SJSA1 (cell line): ENCODE measurements at places on chromosomes 1 and 21. TPM values are rescaled to one million over a fixed set of nuclear protein-coding genes. Genes with fewer than 3 reads are reported as not detected.

The CADM3 gene
- total RNA-seq = not detected in 2 replicates

- 0 out of 2 replicates have a peak, but pooled peaks cover 3% of the 10 kb centered on the region for H3K27me3 ChIP-seq
- no peak for DNase-seq
- no peak overlapping the region for H3K27ac ChIP-seq
- H3K4me1 ChIP-seq = no peaks in the 10 kb centered on the region
These were observed 135.4 kb upstream of the TNR start for GRCh38 chr1:175878775-175879174.

DNA sequence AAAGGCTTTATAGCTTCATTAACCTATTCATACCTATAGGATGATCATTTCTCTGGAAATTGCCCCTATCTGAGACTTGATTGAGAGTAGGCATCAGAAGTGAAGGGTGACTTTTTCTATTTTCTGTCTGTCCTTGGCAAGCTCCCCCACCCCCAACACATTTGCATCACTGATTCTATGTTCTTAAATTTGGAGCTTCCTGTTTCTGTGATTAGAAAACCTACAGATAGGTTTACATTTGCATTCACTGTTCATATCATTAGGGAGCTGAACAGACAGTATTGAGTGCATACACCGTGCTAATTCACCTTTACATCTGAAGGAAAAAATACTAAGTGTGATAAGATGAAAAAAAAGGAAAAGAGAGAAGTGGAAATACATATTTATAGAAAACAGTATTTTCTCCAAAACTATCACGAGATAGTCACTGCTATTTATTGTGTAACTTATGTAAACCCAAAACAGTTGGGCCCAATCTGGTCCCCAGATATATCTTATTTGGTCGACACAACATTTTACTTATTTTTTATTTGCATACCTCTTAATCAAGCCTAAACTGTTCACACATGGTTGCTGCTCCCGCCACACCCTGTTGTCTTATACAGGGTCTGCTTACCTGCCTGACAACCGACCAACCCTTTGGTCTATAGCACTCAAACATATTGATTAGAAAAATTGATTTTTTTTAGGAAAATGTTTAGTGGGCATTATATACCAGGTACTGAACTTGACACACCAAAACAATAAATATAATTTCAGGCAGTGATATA, 218.8 kb downstream of the NTNG1 start:
- DNase-seq = no peak
- H3K27me3 ChIP-seq = no peaks in the 10 kb centered on the region
- H3K27ac ChIP-seq = no peak overlapping the region
- H3K4me3 ChIP-seq = no peak overlapping the region
- no peaks in the 10 kb centered on the region for H3K36me3 ChIP-seq

DNA sequence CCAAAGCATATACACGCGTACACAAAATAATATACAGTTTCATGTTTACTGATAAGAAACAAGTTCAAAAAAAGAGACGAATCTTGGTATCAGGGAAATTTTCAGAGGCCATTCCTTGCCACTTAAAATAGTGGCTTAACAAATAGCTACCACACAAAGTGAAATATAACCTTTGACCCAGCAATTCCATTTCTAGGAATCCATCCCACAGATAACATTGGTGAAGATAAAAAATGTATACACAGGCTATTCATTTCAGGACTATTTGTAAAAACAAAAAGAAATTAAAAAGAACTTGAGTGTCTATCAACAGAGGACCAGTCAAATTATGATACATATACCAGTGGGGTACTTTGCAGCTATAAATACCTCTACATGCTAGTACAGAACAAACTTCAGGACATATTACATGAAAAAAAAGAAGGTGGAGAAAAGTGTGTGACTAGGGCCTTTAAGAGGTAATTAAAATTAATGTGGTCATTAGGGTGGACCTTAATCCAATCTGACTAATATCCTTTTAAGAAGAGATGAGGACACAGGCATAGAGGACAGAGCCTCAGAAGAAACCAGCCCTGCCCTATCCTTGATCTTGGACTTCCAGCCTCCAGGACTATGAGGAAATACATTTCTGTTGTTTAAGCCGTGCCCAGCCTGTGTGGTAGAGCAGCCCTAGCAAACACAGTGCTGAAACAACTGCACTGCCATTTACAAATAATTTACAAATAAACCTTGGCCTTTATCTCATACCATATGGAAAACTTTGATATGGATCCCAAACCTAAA, 7.8 kb downstream of the UBE2G2 start:
- H3K4me3 ChIP-seq = no peak overlapping the region
- H3K36me3 ChIP-seq = peaks cover 65% of the 10 kb centered on the region
- no peaks in the 10 kb centered on the region for H3K27me3 ChIP-seq
- no peak overlapping the region for H3K27ac ChIP-seq

DNA sequence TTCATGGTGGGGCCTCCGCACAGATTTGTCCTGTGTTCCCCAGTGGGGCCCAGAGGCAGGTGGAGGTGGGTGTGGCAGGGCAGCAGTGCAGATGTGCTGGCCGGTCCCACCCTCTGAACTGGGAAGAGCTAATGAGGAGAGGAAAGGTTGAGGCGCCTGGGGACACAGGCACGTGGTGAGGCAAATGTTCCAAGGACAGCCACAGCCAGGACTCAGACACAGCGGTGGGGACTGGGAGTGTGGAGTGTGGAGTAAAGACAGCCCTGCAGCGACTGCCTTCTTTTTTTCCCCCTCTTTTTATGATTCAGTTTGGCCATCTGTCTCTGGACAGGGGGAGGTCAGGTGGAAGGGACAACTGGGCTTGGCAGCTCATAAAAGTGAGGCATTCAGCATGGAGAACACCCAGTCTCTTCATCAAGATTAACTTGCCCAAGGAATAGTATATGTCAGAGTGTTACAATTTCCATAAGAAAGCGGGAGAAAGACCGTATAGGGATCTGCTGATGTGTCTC, 104.2 kb upstream of the GCLM start:
- DNase-seq = no peak
- no peak overlapping the region for H3K27ac ChIP-seq
- no peaks in the 10 kb centered on the region for H3K36me3 ChIP-seq
- H3K27me3 ChIP-seq = no peaks in the 10 kb centered on the region
- no peaks in the 10 kb centered on the region for H3K4me1 ChIP-seq

DNA sequence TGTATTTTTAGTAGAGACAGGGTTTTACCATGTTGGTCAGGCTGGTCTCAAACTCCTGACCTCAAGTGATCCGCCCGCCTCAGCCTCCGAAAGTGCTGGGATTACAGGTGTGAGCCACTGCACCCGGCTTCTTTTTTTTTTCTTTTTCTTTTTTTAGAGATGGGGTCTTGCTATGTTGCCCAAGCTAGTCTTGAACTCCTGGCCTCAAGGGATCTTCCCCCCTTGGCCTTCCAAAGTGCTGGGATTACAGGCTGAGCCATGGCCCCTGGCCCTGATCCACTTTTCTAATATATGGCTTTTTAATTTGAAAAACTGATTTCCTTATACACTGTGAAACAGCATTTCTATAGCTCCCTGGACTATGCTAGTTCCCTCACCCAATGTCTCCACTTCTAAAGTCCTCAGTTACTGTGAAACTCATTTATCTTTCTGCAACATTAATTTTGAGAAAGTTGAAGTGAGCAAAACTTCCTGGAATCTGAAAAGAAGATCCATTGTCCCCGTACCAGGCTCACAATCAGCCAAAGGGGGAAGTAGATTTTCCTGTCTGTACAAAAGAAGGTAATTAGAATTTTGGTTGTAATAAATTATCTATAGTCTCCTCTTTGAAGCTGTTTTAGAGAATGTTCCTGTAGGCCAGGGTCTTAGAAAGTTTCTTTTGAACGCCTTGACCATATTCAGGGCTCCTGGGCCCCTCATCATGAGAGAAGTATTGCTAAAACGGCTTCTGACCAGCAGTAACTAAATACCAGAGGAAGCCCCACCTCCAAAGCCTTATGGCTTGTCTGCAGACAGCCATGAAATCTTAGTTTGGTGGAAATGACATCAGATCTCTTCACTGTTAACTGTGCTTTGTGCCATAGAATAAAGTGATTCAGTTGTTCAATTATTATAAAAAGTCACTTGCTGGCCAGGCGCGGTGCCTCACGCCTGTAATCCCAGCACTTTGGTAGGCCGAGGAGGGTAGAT, 34.9 kb downstream of the DEGS1 start:
- no peak for DNase-seq
- H3K4me3 ChIP-seq = no peak overlapping the region
- no peaks in the 10 kb centered on the region for H3K27me3 ChIP-seq
- H3K4me1 ChIP-seq = no peaks in the 10 kb centered on the region
- no peak overlapping the region for H3K27ac ChIP-seq

DNA sequence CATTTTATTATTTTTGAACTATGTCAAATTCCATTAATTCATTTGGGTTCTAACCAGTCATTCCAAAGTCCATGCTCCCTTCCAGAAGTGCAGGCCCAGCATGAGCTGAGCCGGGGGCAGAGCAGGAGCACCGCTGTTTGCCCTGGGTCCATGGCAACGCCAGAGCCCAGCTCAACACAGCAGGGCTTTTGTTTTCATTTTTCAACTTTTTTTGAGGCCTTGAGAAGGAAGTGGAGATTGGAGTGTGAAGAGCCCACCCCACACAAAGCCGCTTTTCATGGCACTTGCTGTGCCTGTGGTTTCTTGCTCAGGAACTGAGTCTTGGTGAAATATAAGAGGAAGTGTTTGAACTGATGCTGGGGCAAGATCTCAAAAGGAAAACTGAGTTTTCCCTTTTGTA, 13.2 kb upstream of the PRMT2 start:
- H3K4me3 ChIP-seq = no peak overlapping the region
- no peak overlapping the region for H3K27ac ChIP-seq
- no peaks in the 10 kb centered on the region for H3K36me3 ChIP-seq
- H3K27me3 ChIP-seq = no peaks in the 10 kb centered on the region
- DNase-seq = no peak

DNA sequence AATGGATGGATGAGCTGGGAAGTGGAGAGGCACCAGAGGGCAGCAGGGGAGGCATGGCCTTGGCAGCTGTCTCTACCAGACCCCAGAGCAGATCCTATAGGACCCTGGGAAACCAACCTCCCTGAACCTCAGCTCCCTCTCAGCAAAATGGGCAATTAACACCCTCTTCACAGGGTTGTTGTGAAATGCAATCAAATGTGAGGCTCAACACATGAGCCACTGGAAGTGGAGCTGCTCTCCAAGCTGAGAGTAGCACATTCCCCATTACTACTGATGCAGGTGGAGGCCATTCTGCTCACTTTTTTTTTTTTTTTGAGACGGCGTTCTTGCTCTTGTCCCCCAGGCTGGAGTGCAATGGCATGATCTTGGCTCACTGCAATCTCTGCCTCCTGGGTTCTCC, 6.5 kb upstream of the SYNC start:
- no peak for DNase-seq
- H3K36me3 ChIP-seq = no peaks in the 10 kb centered on the region
- H3K27ac ChIP-seq = no peak overlapping the region
- peaks cover 53% of the 10 kb centered on the region for H3K4me1 ChIP-seq
- H3K27me3 ChIP-seq = no peaks in the 10 kb centered on the region

GRCh38 chr1:58786927-58787245, 3.0 kb upstream of the JUN start:
- DNase-seq = no peak
- no peaks in the 10 kb centered on the region for H3K27me3 ChIP-seq
- H3K4me3 ChIP-seq = no peak overlapping the region
- no peak overlapping the region for H3K27ac ChIP-seq

- H3K4me1 ChIP-seq = no peaks in the 10 kb centered on the region
- H3K36me3 ChIP-seq = no peaks in the 10 kb centered on the region
- H3K27ac ChIP-seq = no peak overlapping the region
- H3K27me3 ChIP-seq = no peaks in the 10 kb centered on the region
These were observed 27.1 kb upstream of the PDE4B start for GRCh38 chr1:65765631-65766030.

DNA sequence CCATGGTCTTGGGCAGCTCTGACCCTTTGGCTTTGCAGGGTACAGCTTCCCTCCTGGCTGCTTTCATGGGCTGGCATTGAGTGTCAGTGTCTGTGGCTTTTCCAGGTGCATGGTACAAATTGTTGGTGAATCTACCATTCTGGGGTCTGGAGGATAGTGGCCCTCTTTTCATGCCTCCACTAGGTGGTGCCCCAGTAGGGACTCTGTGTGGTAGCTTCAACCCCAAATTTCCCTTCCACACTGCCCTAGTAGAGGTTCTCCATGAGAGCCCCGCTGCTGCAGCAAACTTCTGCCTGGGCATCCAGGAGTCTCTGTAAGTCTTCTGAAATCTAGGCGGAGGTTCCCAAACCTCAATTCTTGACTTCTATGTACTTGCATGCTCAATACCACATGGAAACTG, 494.5 kb upstream of the LRRC7 start:
- no peak for DNase-seq
- H3K36me3 ChIP-seq = no peaks in the 10 kb centered on the region
- H3K27me3 ChIP-seq = no peaks in the 10 kb centered on the region
- no peak overlapping the region for H3K27ac ChIP-seq
- H3K4me1 ChIP-seq = no peaks in the 10 kb centered on the region
- no peak overlapping the region for H3K4me3 ChIP-seq

DNA sequence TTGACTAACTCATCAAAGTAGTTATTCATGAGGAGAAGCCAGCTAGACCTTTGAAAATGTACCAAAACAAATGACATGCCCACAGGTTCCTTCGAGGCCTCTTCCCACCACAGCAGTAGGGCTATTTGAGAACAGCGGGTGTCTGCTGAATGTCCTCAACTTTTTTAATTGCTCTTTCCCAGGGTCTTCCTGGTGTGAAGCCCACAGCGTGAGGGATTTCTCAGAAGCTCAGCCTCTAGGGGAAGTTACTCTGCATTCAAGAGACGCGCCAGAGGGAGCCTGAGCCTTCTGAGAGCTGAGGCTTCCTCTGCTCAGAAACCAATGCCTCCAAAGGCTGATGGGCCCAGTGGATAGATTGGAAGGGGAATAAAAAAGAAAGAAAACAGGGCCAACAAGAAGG, 153.6 kb downstream of the OLFM3 start:
- H3K36me3 ChIP-seq = no peaks in the 10 kb centered on the region
- no peak for DNase-seq
- no peaks in the 10 kb centered on the region for H3K27me3 ChIP-seq
- H3K27ac ChIP-seq = no peak overlapping the region
- no peaks in the 10 kb centered on the region for H3K4me1 ChIP-seq

DNA sequence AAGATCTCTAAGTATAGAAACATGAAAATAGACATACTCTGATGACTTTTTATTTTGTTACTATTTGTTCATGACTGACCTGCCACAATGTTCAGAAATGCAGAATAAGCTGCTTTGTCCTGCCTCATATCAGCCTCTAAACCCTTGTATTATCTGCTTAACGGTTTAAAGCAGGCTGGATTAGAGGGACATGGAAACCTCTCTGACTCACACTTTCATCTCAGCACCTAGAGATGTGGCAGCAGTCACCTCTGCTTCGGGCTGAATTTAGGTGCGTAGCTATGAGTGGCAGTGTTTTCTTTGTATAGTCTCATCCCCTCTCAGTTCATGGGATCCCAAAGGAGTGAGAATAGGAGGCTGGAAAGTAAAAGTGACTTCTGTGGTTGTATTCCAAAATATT, 255.4 kb downstream of the RGS7 start:
- H3K4me3 ChIP-seq = no peak overlapping the region
- H3K36me3 ChIP-seq = no peaks in the 10 kb centered on the region
- H3K27ac ChIP-seq = no peak overlapping the region
- DNase-seq = no peak
- no peaks in the 10 kb centered on the region for H3K4me1 ChIP-seq
- H3K27me3 ChIP-seq = peaks cover 1% of the 10 kb centered on the region; the same call in 1 of the 2 replicates
